ENCODE measurements at places on chromosomes 7 and 10. TPM values are rescaled to one million over a fixed set of nuclear protein-coding genes. Genes with fewer than 3 reads are reported as not detected.

DNA sequence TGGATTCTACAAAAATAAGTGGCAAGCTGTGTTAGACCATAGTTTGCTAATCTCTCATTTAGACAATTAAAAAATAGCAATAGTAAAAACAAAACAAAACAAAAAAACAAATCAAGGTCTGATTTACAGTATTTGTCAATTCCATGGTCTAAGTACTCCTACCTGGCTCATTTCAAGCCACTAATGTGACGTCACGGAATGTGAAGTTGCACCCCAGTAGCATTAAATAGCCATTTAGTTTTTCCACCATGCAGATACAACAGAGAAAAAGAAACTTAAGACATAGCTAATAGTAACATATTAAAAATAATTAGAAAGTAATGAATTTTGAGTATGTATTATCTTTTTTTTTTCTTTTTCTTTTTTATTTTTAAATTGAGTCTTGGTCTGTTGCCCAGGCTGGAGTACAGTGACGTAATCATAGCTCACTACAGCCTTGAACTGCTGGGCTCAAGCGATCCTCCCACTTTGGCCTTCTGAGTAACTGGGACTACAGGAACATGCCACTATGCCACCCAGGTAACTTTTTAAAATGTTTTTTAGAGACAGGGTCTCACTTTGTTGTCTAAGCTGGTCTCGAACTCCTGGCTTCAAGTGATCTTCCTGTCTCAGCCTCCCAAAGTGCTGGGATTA lies 101.2 kb downstream of the MKX start:
- H3K36me3 ChIP-seq, result no peaks in the 10 kb centered on the region
- H3K4me1 ChIP-seq, result no peaks in the 10 kb centered on the region
- no peak for DNase-seq
- peaks cover under 1% of the 10 kb centered on the region for H3K27me3 ChIP-seq

- no peaks in the 10 kb centered on the region for H3K36me3 ChIP-seq
- no peaks in the 10 kb centered on the region for H3K4me1 ChIP-seq
- H3K27me3 ChIP-seq, result no peaks in the 10 kb centered on the region
- H3K27ac ChIP-seq, result no peak overlapping the region
- H3K4me3 ChIP-seq, result no peak overlapping the region
Observed at GRCh38 chr10:55224007-55224781, 423.2 kb upstream of the PCDH15 start.

DNA sequence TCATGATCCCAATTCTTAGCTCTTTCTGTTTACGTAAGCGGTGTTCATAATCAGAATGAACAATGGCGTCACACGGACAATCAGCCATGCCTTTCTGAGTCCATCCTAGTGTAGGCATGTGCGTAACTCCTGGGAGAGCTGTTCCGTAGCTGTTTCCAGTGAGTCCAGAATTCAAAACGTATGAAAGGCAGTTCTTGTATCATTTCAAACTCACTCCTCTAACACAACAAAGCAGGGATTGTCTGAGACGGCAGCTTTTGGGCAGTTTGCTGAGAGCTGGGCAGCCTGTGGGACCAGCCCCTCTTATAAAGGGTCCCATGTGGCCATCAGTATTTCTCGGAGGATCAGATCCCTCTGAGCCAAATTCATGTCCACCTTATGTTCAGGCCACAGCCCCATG lies 43.4 kb downstream of the PSPH start:
- no peaks in the 10 kb centered on the region for H3K36me3 ChIP-seq
- no peaks in the 10 kb centered on the region for H3K27me3 ChIP-seq
- no peak overlapping the region for H3K27ac ChIP-seq
- no peak overlapping the region for H3K4me3 ChIP-seq
- H3K4me1 ChIP-seq, result peaks cover 8% of the 10 kb centered on the region
- no peak for DNase-seq

GRCh38 chr7:156560075-156560474 lies 80.5 kb upstream of the RNF32 start:
- H3K27ac ChIP-seq, result no peak overlapping the region
- H3K4me3 ChIP-seq, result no peak overlapping the region
- peaks cover 17% of the 10 kb centered on the region for H3K36me3 ChIP-seq
- no peak for DNase-seq

- H3K36me3 ChIP-seq, result no peaks in the 10 kb centered on the region
- H3K4me3 ChIP-seq, result no peak overlapping the region
- no peak overlapping the region for H3K27ac ChIP-seq
- DNase-seq, result no peak
- H3K4me1 ChIP-seq, result no peaks in the 10 kb centered on the region
Observed at GRCh38 chr7:131164025-131164925, 163.4 kb upstream of the MKLN1 start.

GRCh38 chr10:30170814-30171213 lies 111.4 kb upstream of the JCAD start:
- H3K4me3 ChIP-seq, result no peak overlapping the region
- peaks cover 2% of the 10 kb centered on the region for H3K27me3 ChIP-seq
- DNase-seq, result no peak
- H3K36me3 ChIP-seq, result no peaks in the 10 kb centered on the region

The DYNC1I1 gene
- total RNA-seq, result 11.0 TPM

GRCh38 chr10:43409385-43410109 lies 561 bp upstream of the HNRNPF start:
- H3K36me3 ChIP-seq, result no peaks in the 10 kb centered on the region
- peak overlapping the region; percentile 98 for H3K4me3 ChIP-seq
- H3K4me1 ChIP-seq, result peaks cover 6% of the 10 kb centered on the region
- DNase-seq, result peak; percentile 49
- H3K27ac ChIP-seq, result peak overlapping the region; percentile 94

The DOCK4 gene
- total RNA-seq, result 60.3 TPM

GRCh38 chr10:115093776-115094408 lies 727 bp downstream of the ATRNL1 start:
- H3K27me3 ChIP-seq, result peaks cover 11% of the 10 kb centered on the region
- peak overlapping the region; percentile 89 for H3K4me3 ChIP-seq
- DNase-seq, result peak; percentile 40
- H3K36me3 ChIP-seq, result no peaks in the 10 kb centered on the region
- H3K27ac ChIP-seq, result no peak overlapping the region

- H3K4me1 ChIP-seq, result peaks cover 10% of the 10 kb centered on the region
- DNase-seq, result no peak
- H3K27ac ChIP-seq, result no peak overlapping the region
- H3K4me3 ChIP-seq, result peak overlapping the region; percentile 72
- H3K27me3 ChIP-seq, result peaks cover 54% of the 10 kb centered on the region
Observed at GRCh38 chr10:8045726-8046494, 8.6 kb upstream of the GATA3 start.

- H3K4me1 ChIP-seq, result peaks cover 8% of the 10 kb centered on the region
- DNase-seq, result no peak
Observed at GRCh38 chr10:125792342-125793300, 17.0 kb upstream of the MMP21 start.

GRCh38 chr7:36497775-36498174 lies 108.1 kb downstream of the ANLN start:
- H3K36me3 ChIP-seq, result no peaks in the 10 kb centered on the region
- no peak overlapping the region for H3K4me3 ChIP-seq
- no peak for DNase-seq
- peaks cover 2% of the 10 kb centered on the region for H3K27me3 ChIP-seq

DNA sequence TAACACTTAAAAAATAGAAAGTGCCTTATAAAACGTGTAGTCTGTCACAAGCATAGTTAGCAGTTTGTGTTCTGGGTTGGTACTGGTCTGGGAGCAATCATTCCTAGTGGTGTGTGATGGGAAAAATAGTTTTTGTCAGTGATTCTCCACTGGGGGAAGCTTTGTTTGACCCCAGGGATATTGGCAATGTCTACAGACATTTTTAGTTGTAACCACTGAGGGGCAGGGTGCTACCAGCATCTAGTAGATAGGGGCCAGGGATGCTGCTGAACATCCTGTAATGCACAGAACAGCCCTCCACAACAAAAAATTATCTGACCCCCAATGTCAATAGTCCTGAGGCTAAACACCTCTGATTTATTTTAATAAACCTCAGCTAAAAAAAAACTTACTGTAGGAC lies 51.6 kb upstream of the CREB5 start:
- H3K27me3 ChIP-seq, result peaks cover 2% of the 10 kb centered on the region
- no peak for DNase-seq
- no peak overlapping the region for H3K27ac ChIP-seq
- H3K4me3 ChIP-seq, result no peak overlapping the region
- H3K4me1 ChIP-seq, result peaks cover 6% of the 10 kb centered on the region
- H3K36me3 ChIP-seq, result peaks cover 11% of the 10 kb centered on the region

DNA sequence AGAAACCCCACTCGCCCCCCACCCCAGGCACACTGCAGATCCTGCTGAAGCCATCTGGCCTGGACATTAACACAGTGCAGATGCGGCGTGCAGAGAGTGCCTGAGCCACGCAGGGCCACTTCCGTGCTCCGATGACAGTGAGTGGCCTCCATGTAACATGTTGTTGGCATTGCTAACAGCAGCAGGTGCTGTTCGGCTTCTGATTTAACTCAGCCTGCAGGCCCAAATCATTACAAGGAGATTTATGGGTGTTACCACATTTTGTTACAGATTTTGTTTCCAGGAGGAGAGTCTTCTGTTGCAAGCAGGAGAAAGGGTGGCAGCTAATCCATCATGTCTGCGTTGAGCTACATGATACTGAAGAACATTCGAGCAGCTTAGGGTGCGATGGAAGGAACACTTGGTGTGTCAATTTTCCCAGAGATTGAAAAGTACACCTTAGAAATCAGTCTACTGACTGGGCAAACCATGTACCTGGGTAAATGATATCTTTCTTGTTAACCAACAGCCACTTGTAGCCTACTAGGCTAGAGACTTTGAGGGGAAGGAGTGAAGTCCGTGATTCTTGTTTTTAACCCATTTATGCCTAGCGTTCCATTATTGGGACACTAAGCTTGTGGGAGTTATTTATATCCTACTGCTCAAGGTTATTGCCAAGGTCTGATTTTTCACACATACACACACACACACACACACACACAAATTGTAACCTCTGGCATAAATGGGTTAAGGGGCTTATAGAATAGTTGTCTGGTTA lies 90.0 kb downstream of the JCAD start:
- no peak overlapping the region for H3K4me3 ChIP-seq
- peak; percentile 19 for DNase-seq
- no peak overlapping the region for H3K27ac ChIP-seq
- H3K27me3 ChIP-seq, result peaks cover 2% of the 10 kb centered on the region
- H3K36me3 ChIP-seq, result peaks cover 4% of the 10 kb centered on the region

GRCh38 chr10:58464956-58465355 lies 47.7 kb upstream of the BICC1 start:
- H3K4me3 ChIP-seq, result no peak overlapping the region
- H3K27me3 ChIP-seq, result no peaks in the 10 kb centered on the region
